ENCODE measurements at places on chromosomes 5 and 9.

DNA sequence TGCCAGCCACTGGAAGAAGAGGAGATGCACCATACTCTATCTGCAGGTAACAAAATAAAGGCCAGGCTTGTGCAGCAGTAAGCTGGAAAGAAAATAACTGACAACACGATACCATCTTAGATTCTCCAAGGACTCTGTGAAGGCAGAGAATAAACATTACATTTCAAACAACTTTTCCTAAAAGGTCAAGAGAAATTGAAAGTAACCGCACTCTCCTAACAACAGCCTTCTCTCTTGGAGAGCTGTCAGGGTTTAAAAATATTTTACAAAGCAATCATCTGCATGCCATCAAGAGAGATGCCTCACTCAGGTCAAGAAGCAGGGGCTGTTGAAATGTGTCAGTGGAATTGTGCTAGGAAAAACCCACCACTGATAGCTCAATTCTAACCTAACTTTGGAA, 13.5 kb upstream of the TTLL11 start:
- no peak overlapping the region for H3K27ac ChIP-seq
- H3K4me3 ChIP-seq: no peak overlapping the region
- DNase-seq: no peak
- no peaks in the 10 kb centered on the region for H3K4me1 ChIP-seq
- H3K36me3 ChIP-seq: peaks cover 2% of the 10 kb centered on the region

- no peaks in the 10 kb centered on the region for H3K36me3 ChIP-seq
- no peak for DNase-seq
- no peak overlapping the region for H3K27ac ChIP-seq
- no peak overlapping the region for H3K4me3 ChIP-seq
Measured at GRCh38 chr5:89396278-89396954, 513.4 kb upstream of the MEF2C start.

GRCh38 chr9:734831-735511, 106.5 kb upstream of the DMRT1 start:
- no peak overlapping the region for H3K4me3 ChIP-seq
- DNase-seq: no peak
- H3K36me3 ChIP-seq: peaks cover 2% of the 10 kb centered on the region

- peaks cover 2% of the 10 kb centered on the region for H3K27me3 ChIP-seq
- H3K36me3 ChIP-seq: peaks cover 10% of the 10 kb centered on the region
- H3K27ac ChIP-seq: no peak overlapping the region
- peaks cover 24% of the 10 kb centered on the region for H3K4me1 ChIP-seq
Measured at GRCh38 chr5:66945389-66946349, 250.9 kb downstream of the CD180 start.

Data from activated T-helper 1 cell treated with anti-CD3 and anti-CD28 coated beads, Interleukin-12 subunit alpha, Interleukin-12 subunit beta, Interleukin-2, Interleukin-4 antibody, amounts not matched to agents 30 ng/mL and 10 ng/mL and 1 ng/mL, durations not matched to agents 14 hours and 24 hours and 36 hours (primary cell).